AML-193 (cell line): ENCODE measurements at places on chromosomes 6 and 20.

- no peak for DNase-seq
These were observed 7.3 kb upstream of the TENT5A start for GRCh38 chr6:81759782-81760181.

- DNase-seq: no peak
These were observed 3.4 kb upstream of the HELZ2 start for GRCh38 chr20:63577317-63577894.

DNA sequence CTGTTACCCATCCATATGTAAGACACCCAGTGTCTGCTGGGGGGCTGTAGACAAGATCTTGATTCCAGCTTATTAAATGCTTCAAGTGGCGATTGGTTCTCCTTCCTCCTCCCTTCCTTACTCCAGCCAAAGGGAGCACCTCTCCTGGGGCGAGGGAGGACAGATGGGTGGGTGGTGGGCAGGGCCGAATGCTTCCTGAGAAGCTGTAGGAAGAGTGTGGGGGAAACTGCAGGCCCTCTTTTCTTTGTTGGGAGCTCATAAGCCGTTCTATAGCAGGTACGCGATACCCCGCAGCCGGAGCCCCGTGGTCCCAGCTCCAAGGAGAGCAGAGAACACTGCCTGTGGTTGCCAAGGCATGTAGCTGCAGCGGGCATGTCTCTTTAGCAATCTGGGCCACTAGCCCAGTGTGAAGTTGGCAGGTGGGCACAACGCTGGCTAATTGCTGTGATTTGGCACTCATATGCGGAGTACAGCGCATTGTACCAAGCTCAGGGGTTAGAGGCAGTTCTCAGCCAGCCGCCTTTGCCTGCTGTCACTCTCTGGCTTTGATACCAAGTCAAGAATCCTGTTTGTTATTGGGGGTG is 14.7 kb upstream of the KCNG1 start:
- no peak for DNase-seq

DNA sequence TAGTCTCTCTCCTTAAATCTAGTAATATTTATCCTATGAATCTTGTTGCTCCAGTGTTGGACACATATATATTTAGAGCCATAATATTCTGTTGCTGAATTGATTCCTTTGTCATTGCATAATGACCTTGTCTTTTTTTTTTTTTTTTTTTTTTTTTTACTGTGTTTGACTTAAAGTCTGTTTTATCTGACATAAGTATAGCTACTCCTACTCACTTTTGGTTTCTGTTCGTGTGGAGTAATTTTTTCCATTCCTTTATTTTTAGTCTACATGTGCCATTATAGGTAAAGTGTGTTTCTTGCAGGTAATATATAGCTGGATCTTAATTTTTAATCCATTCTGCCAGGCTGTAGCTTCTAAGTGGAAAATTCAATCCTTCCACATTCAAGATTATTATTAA is 166.5 kb downstream of the GMDS start:
- DNase-seq: no peak

- no peak for DNase-seq
These were observed 191.7 kb upstream of the PMEPA1 start for GRCh38 chr20:57901526-57901925.

GRCh38 chr20:652615-653109 is 338 bp downstream of the SRXN1 start:
- DNase-seq: no peak

DNA sequence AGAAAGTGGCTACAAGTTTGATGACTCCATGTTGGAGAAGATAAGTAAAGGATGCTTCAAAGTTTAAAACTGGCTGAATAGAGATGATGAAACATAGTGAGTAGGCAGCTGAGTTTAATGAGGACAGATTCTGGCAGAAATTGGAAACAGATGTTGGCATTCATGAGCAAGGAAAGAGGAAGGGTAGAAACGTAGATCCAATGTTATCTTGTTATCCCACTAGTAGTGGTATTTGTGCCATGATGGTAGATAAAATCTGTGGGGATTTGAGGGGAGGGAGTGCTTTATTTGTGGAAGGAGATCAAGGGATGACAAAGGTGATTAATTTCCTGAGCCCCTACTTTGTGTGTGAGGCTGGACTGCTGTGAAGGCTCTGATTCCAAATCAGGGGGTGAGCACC is 69.5 kb downstream of the MRAP2 start:
- no peak for DNase-seq

GRCh38 chr20:5150226-5151076 is 23.6 kb downstream of the CDS2 start:
- DNase-seq: no peak

DNA sequence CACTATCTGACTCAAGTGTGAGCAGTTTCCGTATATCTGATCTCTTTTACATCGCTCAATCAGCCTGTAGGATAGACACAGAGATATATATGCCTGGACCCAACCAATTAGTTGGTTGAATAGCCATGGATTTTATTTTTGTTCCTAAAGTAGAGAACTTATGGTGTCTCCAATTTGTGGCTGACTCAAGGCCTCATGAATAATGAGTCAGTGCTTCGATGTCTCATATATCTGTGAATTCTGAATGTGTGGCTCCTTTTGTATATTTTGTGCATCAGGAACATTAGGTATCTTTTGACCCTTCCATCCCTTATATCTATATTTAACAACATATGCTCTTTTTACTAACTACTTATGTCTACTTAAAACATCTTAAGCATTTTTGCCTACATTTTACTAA is 64.5 kb downstream of the OR2B2 start:
- DNase-seq: no peak

- DNase-seq: no peak
These were observed 176.8 kb downstream of the LINC00237 start for GRCh38 chr20:20929341-20929740.

- no peak for DNase-seq
These were observed 30.1 kb upstream of the TGM6 start for GRCh38 chr20:2350606-2351005.

GRCh38 chr6:119076173-119076572 is 2.3 kb downstream of the FAM184A start:
- DNase-seq: no peak

DNA sequence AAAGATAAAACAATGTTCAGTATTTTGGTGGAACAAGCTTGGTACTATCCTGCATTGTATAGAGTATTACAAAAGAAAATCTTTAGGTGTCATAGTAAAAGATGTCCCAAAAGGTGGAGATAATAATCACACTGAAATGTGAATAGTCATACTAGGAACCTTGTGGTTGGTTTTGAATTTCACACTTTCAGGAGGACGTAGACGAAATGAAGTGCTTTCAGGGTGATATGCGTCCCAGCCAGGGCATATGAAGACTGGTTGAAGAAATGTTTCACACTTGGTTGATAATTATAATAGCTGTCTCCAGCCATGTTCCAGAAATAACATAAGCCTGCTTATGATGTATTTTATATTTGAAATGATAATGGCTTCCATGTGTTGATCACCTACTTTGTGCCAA is 60.4 kb downstream of the SCAND1 start:
- no peak for DNase-seq

DNA sequence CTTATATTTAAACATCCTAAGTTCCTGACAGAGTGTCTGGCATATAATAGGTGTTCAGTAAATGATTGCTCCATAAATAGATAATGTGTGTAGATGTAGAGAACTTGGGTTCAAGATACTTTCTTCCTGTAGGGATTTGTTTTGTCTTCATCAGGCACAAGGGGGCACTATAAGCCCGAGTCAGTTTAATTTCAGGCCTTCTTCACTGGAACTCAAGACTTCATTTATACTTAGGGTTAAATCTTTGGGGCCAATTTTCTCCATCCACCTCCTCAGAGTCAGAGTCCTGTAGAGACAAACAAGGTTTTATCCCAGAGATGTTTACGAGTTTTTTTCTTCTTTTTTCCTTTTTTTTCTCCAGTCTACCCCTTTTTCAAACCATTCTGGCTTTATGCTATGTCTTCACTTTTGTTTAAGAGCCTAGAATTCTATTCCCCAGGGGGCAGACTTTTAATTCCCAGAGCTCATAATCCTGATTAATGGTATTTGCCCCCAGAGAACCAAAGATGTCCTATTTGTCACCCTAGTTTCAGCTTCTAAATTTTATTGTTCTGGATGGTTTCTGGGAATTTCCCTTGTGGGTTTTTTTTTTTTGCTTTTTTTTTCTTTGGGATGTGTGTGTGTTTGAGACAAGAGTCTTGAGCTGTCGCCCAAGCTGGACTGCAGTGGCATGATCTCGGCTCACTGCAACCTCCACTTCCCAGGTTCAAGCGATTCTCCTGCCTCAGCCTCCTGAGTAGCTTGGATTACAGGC is 88.4 kb downstream of the HFE start:
- peak; percentile 72 for DNase-seq

- peak; percentile 34 for DNase-seq
These were observed 3.0 kb upstream of the GCM1 start for GRCh38 chr6:53151676-53152075.

GRCh38 chr6:110053395-110054240 is 75.5 kb downstream of the GPR6 start:
- DNase-seq: peak; percentile 53

- no peak for DNase-seq
These were observed 194.2 kb downstream of the PRL start for GRCh38 chr6:22102671-22103070.

DNA sequence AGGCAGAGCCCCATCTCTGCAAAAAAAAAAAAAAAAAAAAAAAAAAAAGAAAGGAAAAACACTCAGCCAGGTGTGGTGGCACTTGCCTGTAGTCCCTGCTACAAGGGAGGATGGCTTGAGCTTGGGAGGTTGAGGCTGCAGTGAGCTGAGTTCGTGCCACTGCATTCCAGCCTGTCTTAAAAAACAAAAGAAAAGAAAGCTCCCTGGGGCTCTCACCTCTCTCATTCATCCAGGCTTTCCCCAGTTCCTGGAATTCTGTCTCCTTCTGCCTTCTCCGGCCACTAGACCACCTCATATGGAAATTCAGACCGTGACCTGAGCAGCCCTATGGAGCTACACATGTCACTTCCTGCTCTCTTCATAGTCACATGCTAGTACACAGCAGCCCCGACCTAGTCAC is 101.1 kb upstream of the TAB2 start:
- DNase-seq: no peak

DNA sequence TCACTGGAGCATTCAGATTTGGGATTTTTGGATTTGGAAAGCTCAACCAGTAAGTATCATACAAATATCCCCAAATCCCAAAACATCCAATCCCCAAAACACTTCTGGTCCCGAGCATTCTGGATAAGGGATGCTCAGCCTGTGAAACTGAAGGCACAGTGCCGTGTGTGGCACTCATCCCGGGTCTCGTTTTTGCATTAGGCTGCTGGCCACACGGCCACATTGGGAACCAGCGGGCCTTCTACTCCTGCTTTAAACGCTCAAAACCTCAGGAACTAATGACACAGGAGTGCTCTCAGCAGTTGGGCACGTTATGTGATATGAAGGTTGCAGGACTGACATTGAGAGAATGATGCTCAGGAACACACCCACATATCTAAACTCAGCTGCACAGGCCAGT is 35.6 kb downstream of the PSMG4 start:
- DNase-seq: no peak

GRCh38 chr6:74087899-74088298 is 391.9 kb downstream of the CD109 start:
- DNase-seq: peak; percentile 3

- DNase-seq: no peak
These were observed 42.7 kb upstream of the HINT3 start for GRCh38 chr6:125913864-125914351.

DNA sequence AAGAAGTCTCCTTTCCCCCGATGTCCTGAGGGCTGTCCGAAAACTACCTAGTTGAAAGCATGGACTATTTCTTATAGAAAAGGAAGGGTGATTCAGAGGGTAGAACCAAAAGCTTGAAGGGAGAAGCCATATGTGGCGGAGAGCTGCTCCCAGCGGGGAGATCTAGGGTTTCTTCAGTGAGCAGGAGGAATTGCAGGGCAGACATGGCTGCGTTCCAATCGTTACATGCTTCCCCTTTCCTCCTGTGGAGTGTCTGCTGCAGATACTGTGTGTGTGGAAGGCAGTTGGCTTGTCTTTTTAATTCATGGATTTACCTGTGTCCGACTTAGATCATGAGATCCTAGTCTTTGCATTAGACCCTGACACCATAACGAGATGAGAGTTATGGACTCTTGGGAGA is 799.5 kb downstream of the QKI start:
- no peak for DNase-seq

GRCh38 chr20:35020108-35020928 is 64.7 kb downstream of the MYH7B start:
- no peak for DNase-seq

- DNase-seq: no peak
These were observed 23.5 kb downstream of the FITM2 start for GRCh38 chr20:44287272-44288097.

- DNase-seq: no peak
These were observed 54.1 kb downstream of the RBM38 start for GRCh38 chr20:57445298-57445697.

DNA sequence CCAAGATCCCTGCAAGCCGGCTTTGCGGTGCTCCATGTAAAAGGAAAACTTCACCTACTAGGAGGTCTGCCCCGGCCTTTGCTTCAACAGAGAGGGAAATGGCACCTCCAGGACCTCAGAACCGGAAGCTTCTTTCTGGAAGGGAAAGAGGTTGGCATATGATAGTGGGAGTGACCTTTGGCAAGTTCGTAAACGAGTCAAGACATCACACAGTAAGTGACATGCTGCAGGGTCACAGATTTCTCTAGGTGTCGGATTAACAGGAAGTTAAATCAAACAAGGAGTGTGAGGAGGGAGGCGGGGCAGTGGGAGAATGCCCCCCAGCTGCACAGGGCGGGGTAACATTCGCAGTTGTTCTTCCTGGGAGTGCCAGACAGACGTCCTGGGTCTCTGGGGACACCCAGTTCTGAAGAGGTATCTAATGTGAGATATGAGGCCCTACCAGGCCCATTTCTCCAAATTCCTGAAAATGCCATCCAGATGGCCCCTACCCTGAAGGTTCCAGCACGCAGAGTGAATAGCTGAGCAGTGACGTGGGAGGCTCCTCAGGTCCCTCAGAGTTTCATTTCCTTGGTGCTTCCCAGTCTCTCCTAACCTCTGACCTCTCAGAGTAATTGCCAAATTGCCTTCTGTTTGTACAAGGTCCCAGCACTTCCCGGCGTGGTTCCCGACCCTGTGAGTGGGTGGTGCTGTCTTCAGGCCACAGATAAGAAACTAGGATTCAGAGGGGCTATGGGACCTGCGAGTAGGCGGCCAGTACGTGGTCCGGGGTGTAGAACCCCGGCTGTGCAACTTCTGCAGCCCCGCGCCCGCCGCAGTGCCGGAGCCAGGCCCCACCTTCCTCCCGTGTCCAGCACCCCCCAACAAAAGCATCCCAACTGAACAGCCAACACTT is 1.9 kb downstream of the RRBP1 start:
- peak; percentile 19 for DNase-seq

DNA sequence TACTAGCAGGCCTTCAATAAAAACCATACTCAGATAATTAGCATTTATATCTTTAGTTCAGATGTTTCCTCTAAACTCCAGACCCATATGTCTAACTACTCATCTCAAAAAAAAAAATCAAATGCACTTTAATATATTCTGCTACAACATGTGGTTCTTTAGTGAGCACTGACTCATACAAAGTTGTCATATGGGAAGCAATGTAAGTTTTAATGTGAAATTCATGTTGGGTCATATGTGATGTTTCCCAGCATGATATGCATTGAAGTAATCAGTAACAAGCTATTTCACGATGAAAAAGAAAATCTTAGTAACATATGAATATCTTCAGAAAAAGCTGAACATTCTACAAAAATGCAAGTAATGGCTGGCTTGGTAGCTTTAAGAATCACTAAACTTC is 859.7 kb upstream of the ADGRB3 start:
- no peak for DNase-seq
